Immature natural killer cell (primary cell): ENCODE measurements at places on chromosomes 11 and 22. TPM values are rescaled to one million over a fixed set of nuclear protein-coding genes. Genes with fewer than 3 reads are reported as not detected.

Gene RPS13
- 1,050 TPM for polyA plus RNA-seq

GRCh38 chr11:126817096-126817495, 183.5 kb downstream of the KIRREL3 start:
- no peak for DNase-seq

- DNase-seq = no peak
Measured at GRCh38 chr11:1820463-1821325, 14.1 kb upstream of the SYT8 start.

DNA sequence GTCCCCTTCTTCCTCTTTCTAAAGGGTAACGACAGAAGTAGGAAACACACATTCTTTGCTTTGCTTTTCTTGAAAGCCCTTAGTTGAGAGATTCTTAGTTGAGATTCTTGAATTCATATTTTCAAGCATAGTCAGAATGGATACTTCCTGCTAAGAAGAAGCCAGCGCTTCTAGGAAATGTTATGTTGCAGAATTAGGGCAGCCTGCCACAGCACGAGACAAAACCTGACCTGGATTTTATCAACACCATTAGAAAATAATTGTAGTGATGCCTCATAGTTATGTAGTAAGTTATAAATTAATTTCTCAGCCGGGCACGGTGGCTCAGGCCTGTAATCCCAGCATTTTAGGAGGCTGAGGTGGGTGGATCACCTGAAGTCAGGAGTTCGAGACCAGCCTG, 37.9 kb upstream of the NUP160 start:
- no peak for DNase-seq

DNA sequence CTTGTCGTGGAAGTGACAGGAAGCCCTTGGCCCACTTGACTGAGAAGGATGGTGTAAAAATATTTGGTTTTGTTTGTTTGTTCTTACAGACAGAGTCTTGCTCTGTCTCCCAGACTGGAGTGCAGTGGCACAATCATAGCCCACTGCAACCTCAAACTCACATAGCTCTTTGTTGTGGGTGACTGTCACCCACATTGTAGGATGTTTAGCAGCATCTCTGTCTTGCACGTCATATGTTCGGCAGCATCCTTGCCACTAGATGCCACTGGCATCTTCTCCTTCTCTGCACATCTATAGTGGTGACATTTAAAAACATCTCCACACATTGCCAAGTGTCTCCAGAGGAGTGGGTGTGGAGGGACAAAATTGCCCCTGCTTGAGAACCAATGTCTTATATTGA, 56.8 kb downstream of the PRR5L start:
- peak; percentile 86 for DNase-seq

Gene GGTLC3
- polyA plus RNA-seq = not detected

GRCh38 chr11:61265357-61265756, 24.4 kb downstream of the PGA5 start:
- DNase-seq = no peak

- DNase-seq = no peak
Measured at GRCh38 chr11:90330632-90331031, 107.8 kb upstream of the CHORDC1 start.

- DNase-seq = no peak
Measured at GRCh38 chr11:126061707-126062678, 673 bp downstream of the CDON start.
